ENCODE measurements at places on chromosomes 13 and 19.

DNA sequence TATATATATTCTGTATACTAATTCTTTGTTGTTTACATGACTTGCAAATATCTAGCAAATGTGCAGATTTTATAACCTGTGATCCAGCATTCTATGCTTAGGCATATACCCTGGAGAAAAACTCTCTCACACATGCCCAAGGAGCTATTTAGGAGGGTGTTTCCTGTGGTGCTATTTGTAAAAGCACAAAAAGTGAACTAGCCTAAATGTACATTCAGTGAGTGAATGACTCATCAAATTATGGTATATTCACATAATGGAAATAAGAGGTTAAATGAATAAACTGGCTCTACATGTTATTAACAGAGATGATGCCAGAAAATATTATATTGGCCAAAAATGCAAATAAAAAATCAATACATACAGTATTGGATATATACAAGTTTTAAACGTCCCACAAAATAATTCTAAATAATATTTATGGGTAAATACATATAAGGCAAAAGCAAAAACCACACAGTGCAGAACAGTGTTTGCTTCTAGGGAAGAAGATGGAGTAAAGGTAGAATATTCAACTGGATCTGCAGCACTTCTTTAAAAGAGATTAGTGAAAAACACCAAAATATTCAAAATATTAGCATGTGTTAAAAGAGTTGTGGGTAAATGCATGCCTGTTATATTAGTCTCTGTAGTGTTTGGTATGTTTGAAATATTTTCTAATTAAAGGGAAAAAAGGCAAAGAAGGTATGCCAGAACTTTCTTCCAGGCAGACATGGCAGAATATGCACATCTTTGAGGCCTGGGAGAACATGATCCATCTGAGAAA lies 344.7 kb downstream of the KLF5 start:
- DNase-seq, result no peak

- DNase-seq, result no peak
Observed at GRCh38 chr13:27125357-27126282, 46.0 kb downstream of the USP12 start.

DNA sequence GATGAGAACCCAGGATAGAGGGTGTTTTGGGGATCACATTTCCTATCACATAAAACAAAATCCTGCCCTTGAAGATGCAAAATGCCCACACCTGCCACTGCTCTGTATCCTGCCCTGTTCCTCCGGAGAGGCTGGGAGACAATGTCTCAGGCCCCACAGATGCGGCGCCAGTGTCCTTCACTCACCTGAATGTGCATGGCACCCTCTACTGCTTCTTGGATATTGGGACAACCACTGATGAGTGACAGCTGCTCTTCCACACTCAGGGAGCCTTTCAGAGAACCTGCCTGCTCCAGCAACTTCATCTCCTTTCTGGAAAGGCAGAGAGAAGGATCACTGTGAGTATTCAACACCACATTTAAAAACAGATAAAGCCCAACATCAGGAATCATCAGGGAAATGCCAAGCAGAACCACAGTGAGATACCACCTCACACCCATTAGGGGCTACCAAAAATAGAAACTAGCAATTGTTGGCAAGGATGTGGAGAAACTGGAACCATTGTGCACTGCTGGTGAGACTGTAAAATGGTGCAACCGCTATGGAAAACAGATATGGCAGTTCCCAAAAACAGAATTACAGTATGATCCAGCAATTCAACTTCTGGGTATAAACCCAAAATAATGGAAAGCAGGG lies 36.4 kb downstream of the CRYL1 start:
- DNase-seq, result no peak

DNA sequence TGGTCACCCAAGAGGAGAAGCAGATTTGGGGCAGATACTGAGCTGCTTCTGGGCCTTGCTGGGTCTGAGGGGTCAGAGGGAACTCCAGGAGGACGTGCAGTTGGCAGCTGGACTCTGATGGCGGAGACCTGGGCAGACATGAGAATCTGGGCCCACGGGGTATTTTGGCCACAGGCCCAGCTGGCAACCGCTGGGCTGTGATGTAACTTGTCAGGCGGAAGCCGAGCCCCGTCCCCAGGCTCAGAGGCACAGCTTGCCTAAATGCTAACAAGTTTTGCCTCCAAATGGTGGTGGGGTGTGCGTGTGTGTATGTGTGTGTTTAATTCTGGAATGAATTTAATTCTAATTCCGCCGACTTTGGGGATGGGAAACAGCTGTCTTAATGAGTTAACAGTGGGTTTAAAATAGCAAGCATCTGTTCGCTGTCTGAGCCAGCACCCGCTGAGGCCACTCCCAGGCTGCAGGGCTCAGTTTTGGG lies 11.6 kb downstream of the ZNRF4 start:
- no peak for DNase-seq

DNA sequence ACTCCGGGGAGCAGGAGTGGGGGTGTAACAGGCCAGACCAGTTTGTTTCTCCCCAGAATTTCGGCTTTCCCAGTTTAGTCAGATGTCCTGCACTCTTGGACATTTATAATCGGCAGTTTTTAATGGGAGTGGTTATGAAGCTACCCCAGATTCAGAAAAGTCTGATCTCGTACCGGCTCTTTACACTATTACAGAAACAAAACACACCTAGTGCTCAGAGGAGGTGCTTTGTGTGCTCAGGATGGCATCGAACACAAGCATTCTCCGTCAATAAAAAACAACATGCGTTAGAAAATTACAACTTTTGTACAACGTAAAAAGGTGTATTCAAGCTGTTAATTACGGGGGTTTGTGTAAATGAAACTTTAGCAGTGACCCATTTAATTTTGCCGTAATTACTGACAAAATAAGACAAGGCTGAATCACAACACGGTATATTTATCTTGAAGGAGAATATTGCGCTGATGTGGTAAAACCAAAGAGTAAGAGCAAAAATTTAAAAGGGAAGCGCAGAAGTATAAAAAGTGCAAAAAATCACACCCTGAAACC lies 6.6 kb upstream of the SOX1 start:
- DNase-seq, result no peak

DNA sequence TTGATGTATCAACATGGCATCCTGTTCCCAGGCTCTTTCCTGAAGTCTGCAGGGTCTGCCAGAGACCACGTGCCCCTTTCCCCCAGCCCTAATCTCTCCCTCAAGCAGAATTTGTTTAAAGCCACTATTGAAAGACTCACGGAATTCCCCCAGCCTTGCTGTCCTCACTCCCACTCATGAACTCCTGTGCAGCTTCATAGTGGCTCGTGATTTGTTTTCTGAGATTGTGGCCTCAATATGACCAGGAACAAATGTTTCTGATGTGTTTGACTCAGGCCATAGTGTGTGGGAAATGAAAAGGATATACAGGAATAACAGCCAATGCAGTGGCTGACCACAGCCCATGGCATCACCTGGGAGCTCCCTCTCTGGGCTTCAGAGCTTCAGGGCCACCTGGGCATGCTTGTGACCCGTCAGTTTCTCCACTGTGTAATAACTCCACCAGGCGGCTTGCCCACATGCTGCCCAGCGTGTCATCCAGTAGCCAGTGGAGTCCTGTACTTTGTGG lies 8.1 kb upstream of the SERPINE3 start:
- DNase-seq, result no peak

GRCh38 chr19:33215438-33216197 lies 10.0 kb downstream of the SLC7A10 start:
- no peak for DNase-seq

- no peak for DNase-seq
Observed at GRCh38 chr19:57239982-57240310, 486 bp upstream of the ZNF805 start.

DNA sequence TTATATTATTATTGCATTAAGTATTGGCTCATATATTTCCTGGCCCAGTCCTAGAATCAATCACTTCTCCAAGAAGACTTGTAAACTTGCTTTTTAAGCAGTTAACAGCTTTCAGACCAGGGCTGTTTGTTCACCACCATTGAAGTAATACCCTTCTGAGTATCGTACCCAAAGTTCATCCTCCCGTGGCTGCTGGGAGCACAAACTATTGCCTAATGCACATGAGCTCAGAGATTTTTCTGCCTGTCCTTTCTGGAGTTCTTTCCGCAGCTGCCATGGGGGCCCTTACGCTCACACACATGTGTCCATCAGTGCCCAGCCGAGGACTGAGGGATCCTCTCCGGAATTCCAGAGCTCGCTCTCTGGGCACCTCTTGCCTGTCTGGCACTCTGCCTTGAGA lies 51.5 kb downstream of the MRPL57 start:
- no peak for DNase-seq

DNA sequence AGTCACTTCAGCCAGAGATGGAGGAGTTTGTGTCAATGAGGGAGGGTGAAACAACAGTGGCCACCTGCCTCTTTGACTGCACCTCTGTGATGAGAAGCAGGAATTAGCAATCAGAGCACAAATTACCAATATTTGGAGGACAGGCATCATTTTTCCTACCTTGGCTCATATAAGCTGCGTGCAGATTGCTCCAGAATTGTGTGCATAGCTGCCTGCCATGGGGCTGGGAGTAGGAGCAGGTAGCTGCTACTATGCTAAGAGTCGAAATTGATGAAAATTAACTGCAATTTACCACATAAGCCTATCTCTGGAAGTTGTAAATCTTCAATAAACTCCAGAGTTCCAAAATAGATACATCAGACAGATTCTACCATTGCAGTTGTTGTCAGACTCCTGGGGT lies 167.5 kb upstream of the HTR2A start:
- no peak for DNase-seq

DNA sequence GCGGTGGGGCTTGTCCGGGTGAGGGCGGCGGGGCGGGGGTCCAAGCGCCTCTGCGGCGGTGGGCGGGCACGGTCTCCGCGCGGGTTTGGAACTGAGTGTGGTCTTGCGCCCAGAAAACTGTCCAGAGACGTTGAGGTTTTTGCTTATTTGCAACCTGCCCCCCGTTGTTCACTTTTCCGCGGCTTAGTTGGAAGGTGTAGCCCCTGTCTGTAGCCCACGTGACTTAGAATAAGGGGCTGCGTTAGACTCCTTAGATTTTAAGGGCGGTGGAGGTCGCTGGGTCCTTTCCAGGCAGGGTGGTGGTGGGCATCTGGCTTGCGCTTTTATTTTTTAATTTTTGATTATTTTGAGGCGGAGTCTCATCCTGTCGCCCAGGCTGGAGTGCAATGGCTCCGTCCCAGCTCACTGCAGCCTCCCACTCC lies 748 bp downstream of the RPS15 start:
- DNase-seq, result no peak

- no peak for DNase-seq
Observed at GRCh38 chr19:2720777-2721569, at the start of gene DIRAS1. TSS of gene DIRAS1 (minus strand) at chr19:2721372. CDS start at chr19:2717806, 3,566 bp downstream.

DNA sequence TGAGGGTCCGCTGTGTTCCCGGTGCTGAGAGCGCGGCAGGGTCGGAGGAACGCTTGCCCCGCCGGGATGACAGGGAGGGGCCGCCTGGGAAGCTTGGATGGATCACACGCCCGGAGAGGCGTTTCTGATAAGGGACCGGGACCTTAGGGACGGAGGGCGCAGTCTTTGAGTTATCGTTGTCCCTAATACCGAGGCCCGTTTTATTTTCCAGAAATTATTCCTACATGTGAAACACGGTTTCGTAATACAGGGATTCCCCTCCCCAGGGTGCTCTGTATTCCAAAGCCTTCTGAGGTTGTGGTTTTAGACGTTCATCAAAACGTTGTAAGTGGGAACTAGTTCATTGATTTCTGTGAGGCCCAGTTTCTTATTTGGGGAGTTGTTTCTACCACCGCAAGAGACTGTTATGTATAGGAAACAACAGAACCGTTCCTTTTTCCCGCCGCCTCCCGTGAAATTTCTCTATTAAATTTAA lies 752 bp downstream of the PDCD5 start:
- no peak for DNase-seq

GRCh38 chr13:49226613-49227012 lies 6.5 kb downstream of the MLNR start:
- no peak for DNase-seq

- DNase-seq, result no peak
Observed at GRCh38 chr19:11457831-11458230, 22.4 kb downstream of the PRKCSH start.
